ENCODE measurements at places on chromosomes 4 and X. TPM values are rescaled to one million over a fixed set of nuclear protein-coding genes. Genes with fewer than 3 reads are reported as not detected.

- DNase-seq = no peak
Observed at GRCh38 chr4:173181848-173182247, 13.2 kb downstream of the GALNT7 start.

DNA sequence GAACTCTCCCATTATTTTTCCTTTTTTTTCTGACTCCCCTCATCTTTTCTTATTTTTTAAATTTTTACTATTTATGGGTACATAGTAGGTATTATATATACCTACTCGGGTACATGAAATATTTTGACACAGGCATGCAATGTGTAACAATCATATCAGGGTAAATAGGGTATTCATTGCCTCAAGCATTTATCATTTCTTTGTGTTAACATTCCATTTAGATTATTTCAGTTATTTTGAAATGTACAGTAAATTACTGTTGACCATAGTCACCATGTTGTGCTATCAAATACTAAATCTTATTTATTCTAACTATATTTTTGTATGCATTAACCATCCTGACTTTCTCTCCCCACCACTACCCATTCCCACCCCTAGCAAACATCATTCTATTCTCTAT is 33.8 kb upstream of the SLIT2 start:
- no peak for DNase-seq

- no peak for DNase-seq
Observed at GRCh38 chrX:123331859-123332258, 147.8 kb downstream of the GRIA3 start.

The NPY2R gene
- total RNA-seq = 0.36 TPM

GRCh38 chr4:5631352-5632065 is 76.8 kb downstream of the EVC2 start:
- DNase-seq = no peak

The POU4F2 gene
- not detected for total RNA-seq

- no peak for DNase-seq
Observed at GRCh38 chr4:76654084-76654483, 219.1 kb downstream of the SHROOM3 start.

The RRH gene
- total RNA-seq = under 0.01 TPM

GRCh38 chr4:140777386-140777785 is 21.2 kb upstream of the TBC1D9 start:
- DNase-seq = no peak

- DNase-seq = no peak
Observed at GRCh38 chr4:147824884-147825283, 93.0 kb downstream of the ARHGAP10 start.

DNA sequence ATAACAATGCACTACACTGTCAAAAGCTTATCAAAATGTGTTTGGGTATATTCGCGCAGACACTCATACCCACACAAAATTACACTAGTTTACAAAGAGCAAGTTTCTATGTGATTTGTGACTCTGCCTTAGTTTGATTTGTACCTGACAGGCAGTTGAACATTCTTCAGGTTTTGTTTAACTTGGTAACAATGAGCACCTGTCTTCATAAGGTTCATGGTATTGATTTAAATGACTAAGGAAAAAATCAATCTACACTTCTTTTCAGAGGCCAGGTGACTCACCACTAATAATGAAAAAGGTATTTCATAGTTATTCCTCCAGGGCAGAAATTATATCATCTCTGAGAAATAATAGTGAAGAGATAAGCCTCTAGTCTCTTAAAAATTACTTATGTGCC is 1114.6 kb upstream of the AGA start:
- no peak for DNase-seq

The RGN gene
- total RNA-seq = 4.4 TPM

The LDB2 gene
- 21.8 TPM for total RNA-seq

GRCh38 chr4:89755220-89755619 is 81.7 kb downstream of the SNCA start:
- DNase-seq = no peak

- no peak for DNase-seq
Observed at GRCh38 chrX:29231800-29232199, 644.6 kb downstream of the IL1RAPL1 start.

All from osteoblast (primary cell).